DMS153 (cell line): ENCODE measurements at places on chromosomes 6 and 20.

- no peak for DNase-seq
Observed at GRCh38 chr20:1468117-1468624, 1.5 kb upstream of the NSFL1C start.

GRCh38 chr20:48041078-48041780 is 255.9 kb upstream of the SULF2 start:
- DNase-seq = peak; percentile 81

GRCh38 chr6:4607793-4608192 is 168.4 kb upstream of the CDYL start:
- DNase-seq = no peak

DNA sequence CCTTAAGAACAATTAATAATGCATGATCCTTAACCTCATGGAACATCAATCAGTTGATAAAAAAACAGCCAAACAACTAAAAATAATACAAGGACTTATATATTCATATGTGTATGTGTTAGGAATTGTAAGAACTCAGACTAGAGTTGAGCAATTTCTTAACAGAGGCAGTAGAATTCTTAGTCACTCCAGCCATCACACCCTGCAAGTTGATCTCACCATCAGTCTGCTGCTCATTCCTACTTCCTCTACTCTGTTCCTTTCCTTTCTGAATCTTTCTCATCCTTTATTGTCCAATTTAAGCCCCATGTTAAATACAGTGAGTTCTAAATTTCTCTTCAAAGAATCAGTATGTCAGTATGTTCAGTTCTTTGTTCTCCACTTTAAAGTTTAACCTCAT is 2.6 kb downstream of the ZNF165 start:
- no peak for DNase-seq

- no peak for DNase-seq
Observed at GRCh38 chr6:105593805-105594671, 191.2 kb upstream of the PREP start.

GRCh38 chr20:16438100-16438499 is 135.1 kb downstream of the KIF16B start:
- DNase-seq = no peak

DNA sequence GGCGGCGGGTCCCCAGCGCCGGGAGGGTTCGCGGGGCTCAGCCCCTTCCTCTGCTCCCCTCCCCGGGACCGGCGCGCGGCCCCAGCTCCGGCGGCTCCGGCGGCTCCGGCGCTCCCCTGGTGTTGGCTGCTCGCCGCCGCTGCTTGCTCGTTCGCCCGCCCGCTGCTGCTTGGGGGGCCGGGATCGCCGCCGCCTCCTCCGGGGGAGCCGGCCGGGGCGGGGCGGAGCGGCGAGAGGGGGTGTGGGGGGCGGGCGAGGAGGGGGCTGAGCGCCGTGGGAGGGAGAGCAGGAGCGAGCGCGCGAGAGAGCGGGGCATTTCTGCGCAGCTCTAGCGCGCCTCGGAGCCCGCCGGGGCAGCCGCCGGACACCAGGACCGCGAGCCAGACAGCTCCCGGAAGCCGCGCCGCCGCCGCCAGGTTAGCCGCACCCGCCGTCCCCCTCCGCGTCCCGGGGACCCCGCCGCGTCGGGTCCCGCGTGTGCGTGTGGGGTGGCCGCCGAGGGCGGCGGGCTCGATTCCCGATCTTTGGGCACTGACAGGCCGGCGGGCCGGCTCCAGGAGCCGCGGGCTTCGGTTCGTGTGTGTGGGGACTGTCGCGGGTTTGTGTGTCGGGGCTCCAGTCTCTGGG is 62.0 kb upstream of the EPB41L1 start:
- DNase-seq = no peak

- DNase-seq = peak; percentile 48
Observed at GRCh38 chr6:1726341-1726768, 116.6 kb downstream of the FOXC1 start.

GRCh38 chr6:39927159-39927558 is 7.1 kb downstream of the MOCS1 start:
- DNase-seq = no peak
